ENCODE measurements at places on chromosomes 2 and 18. TPM values are rescaled to one million over a fixed set of nuclear protein-coding genes. Genes with fewer than 3 reads are reported as not detected.

Gene YWHAQ
- 159 TPM for polyA plus RNA-seq

Gene POU3F3
- polyA plus RNA-seq: 0.04 TPM

Gene CXCR1
- polyA plus RNA-seq: not detected

Gene CLEC4F
- polyA plus RNA-seq: 2.4 TPM

GRCh38 chr18:68925268-68925667, 127.4 kb downstream of the CCDC102B start:
- DNase-seq: no peak

GRCh38 chr2:204794624-204795023, 249.3 kb downstream of the PARD3B start:
- DNase-seq: no peak
